Gastroesophageal sphincter (tissue), 4 donors: ENCODE measurements at places on chromosomes 13 and 19. TPM values are rescaled to one million over a fixed set of nuclear protein-coding genes. Genes with fewer than 3 reads are reported as not detected.

DNA sequence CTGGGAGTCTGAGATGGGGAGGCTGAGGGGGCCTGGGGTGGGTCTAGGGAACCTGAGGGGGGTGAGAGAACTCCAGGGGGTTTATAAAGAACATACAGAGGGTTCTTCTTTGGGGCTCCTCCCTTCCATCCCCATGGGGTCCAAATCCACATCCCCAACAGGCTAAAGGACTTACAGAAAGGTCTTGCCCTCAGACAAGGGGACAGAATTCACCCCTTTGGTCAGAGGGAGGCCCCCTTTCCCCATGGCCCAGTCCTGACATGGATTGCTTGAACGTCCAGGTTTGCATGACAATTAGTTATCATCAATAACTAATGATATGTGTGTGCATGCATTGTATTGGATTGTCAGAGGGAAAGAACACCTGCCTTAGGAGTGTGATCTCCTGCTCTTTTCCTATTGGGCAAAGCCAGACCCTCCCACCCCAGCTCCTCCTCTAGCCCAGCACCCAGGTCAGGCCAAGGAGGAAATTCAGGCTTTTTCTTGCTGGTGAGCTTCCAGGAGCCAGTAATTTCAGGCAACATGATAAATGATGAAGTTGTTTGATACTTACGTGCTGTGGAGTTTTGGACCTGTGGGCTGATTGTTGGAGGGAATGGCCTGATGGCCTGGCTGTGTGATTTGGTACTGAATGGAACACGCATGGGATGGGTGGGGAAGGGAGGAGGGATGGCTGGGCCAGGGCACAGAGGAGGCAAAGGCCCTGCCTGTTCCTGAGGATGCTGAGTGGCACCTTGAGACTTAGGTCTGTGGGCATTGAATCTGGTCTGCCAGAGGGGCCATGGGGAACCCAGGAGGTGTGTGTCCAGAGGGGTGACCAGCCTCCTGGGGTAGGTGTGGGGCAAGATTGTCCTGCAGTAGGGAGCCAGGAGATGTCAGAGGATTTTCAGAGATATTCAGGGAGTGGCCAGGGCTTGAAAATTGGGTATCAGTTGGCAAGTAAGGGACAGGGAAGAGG is 1.1 kb downstream of the KLHL26 start:
- no peak for ATAC-seq

The ACP4 gene
- total RNA-seq: not detected

DNA sequence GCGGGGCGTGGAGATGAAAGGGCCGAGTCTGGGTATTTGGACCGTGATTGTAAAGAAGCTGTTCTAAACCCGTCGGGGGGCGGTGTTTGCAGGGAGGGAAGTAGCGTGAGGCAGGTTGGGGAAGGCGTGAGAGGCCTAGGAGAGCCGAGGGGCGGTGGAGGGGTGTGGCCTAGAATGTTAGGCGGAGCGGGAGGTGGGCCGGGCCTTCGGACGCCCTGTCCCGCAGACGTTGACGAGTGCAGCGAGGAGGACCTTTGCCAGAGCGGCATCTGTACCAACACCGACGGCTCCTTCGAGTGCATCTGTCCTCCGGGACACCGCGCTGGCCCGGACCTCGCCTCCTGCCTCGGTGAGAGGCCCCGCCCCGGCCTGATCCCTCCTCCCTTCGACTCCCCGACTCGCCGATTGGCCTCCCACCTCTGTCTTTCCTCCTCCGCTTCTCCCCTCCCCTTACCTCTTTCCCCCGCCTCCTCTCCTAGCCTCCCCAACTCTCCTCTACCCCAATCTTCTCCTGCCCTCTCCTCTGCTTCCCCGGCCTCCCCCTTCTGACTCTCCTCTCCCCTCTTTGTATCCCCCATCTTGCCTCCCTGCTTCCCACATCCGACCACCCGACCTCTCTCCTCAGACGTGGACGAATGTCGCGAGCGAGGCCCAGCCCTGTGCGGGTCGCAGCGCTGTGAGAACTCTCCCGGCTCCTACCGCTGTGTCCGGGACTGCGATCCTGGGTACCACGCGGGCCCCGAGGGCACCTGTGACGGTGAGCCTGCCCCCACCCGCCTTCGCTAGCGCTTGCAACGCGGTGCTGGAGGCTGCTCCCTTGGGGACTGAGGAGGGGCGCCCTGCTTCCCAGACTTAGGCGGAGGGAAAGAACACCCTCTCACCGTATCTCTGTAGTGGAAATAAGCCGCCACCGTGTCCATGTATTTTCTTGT is 12.8 kb downstream of the LTBP4 start:
- ATAC-seq: peak; percentile 65

DNA sequence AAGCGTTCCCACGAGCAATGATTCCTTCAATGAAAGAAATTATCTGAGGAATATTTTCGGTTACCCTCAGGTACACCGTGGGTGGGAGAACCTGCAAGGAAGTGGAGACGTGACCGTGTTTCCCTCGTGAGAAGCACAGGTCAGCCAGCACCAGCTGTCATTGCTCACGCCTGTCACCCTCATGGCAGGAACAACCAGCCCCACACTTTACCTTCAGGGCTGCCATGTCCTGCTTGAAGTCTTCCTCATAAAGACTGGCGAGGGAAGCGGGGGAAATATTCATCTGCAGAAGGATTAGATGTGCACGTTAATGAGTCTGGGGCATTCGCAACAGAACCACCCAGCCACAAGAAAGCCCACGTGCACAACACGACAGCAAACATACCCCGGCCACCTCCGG is 18.2 kb downstream of the CARS2 start:
- no peak for ATAC-seq

- ATAC-seq: no peak
Measured at GRCh38 chr13:67752759-67753158, 522.6 kb upstream of the PCDH9 start.

GRCh38 chr19:48716562-48717291 is 2.8 kb downstream of the MAMSTR start:
- ATAC-seq: no peak

GRCh38 chr13:33090755-33091414 is 74.7 kb downstream of the KL start:
- no peak for ATAC-seq

GRCh38 chr13:48486362-48486761 is 46.5 kb downstream of the RCBTB2 start:
- no peak for ATAC-seq

DNA sequence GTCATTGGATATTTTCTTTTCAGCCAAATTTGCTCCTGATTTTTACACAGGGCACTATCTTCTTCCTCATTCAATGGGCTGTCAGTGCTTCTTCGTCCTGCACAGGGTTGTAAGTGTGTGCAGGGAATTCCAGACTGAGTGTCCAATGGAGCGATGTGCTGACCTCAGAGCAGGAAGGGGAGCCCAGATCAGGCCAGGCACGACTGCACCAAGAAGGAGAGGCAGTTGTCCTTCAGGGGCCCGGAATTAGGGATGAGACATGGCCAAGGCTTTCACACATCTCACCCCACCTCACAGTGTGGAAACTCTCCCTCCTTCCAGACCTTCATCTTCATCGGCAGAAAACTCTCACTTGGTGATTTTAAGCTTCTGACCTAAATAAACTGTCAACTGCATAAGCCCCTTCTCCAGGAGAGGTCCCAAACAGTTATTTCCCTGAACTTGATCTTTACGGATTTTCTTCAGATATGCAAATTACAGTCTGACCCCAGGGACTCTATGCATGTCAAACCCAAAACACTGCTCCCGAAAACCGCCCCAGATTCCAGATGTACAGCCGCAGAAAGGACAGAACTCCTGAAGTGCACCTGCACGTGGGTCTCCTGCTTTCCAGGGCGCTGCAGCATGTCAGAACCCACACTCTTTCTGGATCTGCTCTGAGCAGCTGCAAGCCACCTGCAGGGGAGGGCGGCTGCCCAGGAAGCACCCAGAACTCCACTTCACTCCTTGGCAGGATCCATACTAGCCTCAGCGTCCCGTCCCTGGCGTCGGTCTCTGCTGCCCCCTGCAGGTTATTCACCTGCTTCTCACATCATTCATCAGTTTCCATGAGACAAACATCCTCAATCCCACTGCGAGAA is 625 bp upstream of the ZNF20 start:
- peak; percentile 83 for ATAC-seq

DNA sequence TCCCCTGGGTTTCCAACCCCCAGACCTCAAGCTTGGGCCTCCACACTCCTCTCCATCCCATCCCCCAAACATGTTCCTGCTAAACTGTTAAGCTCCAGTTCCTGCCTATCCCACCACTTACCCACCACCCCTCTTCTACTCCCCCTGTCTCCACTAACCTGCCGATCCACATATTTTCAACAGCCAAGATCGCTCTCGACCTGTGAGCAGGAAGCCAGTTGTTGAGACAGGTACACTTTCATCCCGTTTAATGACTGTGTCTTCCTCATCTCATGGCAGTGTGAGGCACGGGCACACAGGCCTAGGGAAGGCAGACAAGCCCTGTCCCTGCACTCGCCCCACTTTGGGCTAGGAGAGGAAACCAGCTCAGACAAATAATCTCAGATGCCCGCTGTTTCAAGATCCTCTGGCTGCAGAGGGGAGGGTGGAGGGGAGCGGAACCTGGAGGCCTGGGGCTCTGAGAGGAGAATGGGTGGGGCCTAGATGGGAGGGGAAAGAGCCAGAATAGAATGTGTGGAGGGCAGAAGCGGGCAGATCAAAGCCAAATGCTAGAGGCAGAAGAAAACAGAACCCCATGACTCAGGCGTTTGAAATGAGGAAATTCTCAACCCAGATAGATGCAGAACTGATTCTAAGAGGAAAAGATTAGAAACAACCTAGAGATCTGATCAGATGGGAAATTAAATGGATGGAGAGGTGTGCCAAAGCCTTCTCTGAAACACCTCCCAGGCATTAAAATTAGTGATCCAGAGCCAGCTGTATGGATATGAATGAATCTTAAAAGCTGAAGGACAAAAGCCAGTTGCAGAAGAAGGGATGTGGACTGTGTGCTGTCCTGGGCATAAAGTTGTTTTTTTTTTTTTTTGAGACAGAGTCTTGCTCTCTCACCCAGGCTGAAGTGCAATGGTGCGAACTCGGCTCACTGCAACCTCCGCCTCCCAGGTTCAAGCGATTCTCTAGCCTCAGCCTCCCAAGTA is 16.9 kb upstream of the CYP2S1 start:
- peak; percentile 71 for ATAC-seq

The CEACAM20 gene
- not detected for total RNA-seq

GRCh38 chr19:33388725-33389420 is 15.4 kb downstream of the CEBPG start:
- no peak for ATAC-seq

The PSG3 gene
- total RNA-seq: not detected

The ZNF382 gene
- 6.9 TPM for total RNA-seq

GRCh38 chr13:69737129-69737935 is 370.3 kb upstream of the ATXN8OS start:
- ATAC-seq: no peak

GRCh38 chr13:111462221-111462764 is 141.9 kb downstream of the TEX29 start:
- no peak for ATAC-seq

- ATAC-seq: no peak
Measured at GRCh38 chr19:45467115-45467455, 711 bp upstream of the FOSB start.

DNA sequence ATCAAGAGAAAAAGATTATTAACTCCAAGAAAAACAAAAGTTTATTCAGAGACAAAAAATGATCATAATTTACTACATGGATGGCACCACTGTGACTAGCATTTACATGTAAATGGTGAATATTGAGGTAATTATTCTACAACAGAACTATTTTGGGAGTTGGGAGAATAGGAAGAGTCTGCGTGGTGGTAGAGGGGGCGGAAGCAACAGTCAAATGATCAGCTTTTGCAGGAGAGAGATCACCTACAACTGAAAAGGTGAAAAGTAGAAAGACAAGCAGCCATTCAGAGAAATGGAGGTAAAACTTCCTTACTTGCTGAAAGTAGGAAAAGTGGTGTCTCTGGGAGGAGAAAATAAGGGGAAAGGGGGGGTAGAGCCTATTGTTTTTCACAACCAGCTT is 62.8 kb upstream of the SACS start:
- no peak for ATAC-seq

GRCh38 chr19:33687481-33688170 is 65.9 kb downstream of the CHST8 start:
- no peak for ATAC-seq

The ZNF77 gene
- total RNA-seq: 6.8 TPM

The FSD1 gene
- total RNA-seq: 0.67 TPM

- ATAC-seq: no peak
Measured at GRCh38 chr13:91123456-91124127, 223.9 kb upstream of the MIR17HG start.

GRCh38 chr13:99005609-99006008 is 27.7 kb upstream of the DOCK9 start:
- ATAC-seq: no peak

DNA sequence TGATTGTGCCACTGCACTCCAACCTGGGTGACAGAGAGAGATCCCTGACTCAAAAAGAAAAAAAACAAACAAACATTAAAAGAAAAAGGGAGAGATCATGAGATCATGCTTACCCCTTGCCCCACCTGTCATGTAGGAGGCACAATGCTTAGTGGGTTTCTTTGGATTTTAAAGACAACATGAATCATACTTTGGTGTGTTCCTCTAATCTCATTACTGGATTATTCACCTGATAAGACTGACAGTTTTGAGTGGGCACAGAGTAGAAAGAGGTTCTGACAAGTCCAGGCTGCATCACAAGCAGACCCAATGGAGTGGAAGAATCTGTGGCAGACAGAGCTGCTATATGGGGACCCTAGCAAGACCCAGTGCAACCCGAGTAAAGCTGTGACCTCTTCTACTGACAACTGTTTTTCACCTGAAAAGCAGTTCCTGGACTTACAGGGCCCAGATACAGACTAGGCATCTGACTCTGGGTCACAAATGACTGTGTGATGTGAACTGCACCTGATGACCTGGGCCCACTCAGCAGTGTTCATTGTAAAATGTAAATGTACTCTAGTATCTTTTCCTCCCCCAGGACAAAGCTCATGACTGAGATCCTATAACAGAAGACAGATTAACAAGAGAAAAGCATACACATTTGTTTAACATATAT is 28.9 kb upstream of the USP12 start:
- no peak for ATAC-seq

GRCh38 chr13:112954488-112955270 is 14.3 kb upstream of the MCF2L start:
- no peak for ATAC-seq

The OR10H1 gene
- total RNA-seq: not detected

The CFAP97D2 gene
- not detected for total RNA-seq

DNA sequence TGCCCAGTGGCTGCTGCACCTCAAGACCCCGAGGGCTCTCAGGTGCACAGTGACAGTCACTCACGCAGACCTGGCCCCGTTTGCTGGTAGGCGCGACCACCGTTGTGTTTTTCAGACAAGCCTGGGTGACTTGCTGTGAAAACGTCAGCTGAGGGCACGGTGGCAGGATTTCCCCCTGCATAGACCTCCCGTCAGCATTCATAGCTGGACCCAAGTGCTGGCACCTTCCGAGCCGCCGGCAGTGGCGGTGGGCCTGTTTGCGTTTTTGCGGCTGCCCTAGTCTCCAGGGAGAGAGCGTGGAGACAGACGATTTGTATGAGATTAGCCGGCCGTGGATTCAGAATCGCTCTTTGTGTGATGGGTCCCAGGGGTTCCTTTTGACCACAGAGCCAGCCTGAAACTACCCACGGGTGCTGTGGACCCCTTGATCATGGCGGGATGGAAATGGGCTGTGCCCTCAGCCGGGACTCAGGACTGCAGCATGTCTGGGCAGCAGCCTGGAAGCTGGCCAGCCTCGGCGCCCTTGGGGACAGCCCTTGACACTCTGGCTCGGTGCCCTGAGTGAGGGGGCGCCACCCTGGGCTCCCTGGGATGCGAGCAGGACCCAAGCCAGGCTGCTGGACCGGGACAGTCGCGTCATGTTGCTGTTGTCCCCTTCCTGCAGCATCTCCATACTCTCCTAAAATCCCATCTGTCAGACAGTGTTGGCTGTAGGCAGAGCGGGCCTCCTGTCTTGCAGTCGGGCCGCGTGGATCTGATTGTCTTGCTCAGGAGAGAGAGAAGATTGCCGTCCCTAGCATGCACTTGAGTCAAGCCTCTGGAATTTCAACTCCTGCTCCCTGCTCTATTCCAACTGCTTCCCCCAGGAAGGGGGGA is 8.6 kb downstream of the KDM4B start:
- ATAC-seq: peak; percentile 54
